ENCODE measurements at places on chromosomes 12 and 14.

GRCh38 chr14:70887737-70888499 lies 19.3 kb upstream of the PCNX1 start:
- no peak for DNase-seq

DNA sequence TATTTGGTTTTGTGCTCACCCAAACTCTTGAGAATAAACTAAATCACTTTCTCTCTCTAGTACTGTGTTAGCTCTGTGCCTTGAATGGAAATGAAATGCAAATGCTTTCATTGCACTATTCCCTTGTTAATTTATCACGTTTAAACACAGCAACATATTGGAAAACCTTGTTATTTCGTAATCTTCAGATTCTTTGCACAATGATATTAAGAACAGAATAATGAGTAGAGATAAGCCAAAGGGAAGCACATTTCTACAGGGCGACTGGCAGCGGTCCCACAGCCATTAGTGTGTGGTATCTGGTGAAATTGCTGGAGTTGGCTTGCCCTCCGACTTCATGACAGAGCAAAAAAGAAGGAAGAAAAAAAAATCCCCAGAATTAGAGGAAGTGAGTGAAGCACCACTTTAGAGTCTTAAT lies 166.1 kb upstream of the E2F7 start:
- peak; percentile 52 for DNase-seq

DNA sequence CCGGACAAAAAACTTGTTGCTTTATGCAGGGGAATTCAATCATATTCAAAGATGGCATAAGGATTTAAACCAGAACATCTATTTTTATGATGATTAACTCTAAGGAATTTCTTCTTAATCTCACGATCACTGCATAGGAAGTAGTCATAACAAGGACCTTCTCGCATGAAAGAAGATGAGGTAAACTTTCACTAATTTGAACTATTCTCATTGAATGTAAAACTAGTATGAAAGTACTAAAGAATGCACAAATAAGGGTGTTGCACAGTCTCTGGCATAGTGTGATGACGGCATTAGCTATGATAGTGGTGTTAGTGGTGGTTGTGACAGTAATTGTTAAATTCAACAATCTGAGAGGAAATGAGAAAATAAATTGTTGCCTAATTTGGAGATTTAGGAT lies 280.0 kb downstream of the SLC6A15 start:
- DNase-seq: no peak

DNA sequence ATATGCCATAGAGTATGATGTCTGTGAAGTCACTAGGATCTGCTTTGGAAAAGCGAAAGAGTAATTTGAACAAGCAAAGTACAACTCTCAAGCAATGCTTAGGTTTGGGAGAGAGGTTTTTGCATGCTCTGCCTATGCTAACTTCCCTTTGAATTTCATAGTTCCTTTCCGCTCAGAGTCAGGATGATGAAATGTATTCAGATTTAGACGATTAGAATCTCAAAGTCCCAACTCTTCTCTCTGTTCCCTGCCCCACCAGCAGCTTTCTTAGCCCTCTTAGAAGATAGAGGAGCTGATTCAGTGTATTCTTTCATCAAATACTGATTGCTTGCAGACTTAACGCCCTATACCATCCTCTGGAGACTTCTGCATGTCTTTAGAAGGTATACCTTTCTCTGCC lies 11.5 kb downstream of the RAB5B start:
- DNase-seq: no peak

DNA sequence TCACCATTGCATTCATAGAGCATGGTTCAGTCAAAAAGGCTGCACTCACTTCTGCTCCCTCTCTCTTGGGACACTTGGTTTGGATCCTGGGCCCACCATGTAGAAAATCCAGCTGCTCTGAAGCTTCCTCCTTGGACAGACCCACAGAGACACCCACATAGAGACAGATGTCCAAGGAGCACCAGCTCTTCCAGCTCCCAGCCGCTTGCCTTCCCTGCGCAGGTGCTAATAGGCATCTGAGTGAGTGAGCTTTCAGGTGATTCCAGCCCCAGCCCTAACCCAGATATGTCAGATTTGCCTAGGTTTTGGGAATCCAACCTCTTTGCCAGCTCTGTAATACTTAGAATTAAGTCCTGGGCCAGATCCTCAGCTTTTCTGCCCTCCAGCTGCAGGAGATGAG lies 38.6 kb downstream of the DLK1 start:
- no peak for DNase-seq

- DNase-seq: no peak
Observed at GRCh38 chr12:3145033-3145432, 67.9 kb downstream of the TSPAN9 start.

GRCh38 chr14:33375786-33376185 lies 437.1 kb downstream of the NPAS3 start:
- no peak for DNase-seq

- peak; percentile 13 for DNase-seq
Observed at GRCh38 chr12:124823272-124823970, 40.2 kb downstream of the SCARB1 start.

DNA sequence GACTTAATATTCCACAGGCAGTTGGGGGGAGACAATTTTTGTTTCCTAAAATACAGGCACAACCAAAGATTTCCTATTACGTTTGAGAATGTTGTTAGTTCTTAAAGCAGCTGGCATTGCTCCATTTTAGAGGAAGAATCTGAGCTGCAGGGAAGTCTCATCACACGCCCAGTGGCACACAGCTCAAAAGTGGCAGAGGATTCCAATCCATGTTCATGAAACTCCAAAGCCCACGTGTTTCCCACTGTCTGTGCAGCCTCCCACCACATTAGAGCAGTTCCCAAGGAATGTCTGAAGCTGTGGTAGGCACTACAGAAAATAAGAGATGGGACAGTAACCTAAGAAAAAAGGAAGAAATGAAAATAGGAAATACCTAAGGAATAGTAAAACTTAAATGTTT lies 6.1 kb upstream of the IL26 start:
- DNase-seq: no peak

DNA sequence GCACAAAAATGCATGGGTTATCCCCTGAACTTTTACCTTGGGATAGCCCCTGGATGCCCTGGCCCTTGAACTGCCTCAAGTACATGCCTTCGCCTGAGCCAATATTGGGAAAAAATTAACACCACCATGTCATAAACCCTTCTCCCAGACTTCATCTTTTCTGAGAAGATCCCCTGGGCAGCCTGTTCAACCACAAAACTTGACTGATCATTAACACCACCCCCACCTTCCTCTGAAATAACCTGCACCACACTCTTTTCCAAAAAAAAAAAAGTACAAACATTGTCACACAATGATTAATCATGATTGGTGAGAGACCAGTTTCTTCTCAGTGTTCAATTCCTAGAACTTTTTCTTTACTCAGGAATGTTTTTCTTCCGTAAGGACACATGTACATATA lies 217.9 kb downstream of the PAX9 start:
- no peak for DNase-seq

- DNase-seq: no peak
Observed at GRCh38 chr14:93295541-93296220, 37.2 kb downstream of the BTBD7 start.

DNA sequence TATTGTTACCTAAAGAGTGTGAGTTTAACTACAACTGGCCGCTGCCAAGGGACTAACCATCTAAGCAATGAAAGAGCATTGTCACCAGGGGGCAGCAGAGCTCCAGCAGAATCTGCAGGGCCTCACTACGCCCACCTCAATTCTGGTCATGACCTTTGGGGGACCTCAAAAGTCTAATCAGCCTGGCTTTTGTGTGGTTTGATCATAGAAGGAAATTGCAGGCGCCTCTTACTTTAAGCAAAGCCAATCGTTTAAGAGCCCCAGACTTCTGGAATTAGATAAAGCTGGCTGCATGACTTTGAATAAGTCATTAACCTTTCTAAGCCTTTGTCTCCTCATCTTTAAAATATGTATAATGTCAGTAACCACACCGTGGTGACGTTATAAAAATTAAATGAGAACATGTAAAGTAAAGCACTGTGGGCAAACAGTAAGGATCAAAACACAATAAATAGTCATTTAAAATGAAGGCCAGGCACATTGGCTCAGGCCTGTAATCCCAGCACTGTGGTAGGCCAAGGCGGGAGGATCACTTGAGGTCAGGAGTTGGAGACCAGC lies 58.6 kb downstream of the TBX3 start:
- DNase-seq: peak; percentile 35

GRCh38 chr14:88233915-88234314 lies 89.2 kb downstream of the KCNK10 start:
- DNase-seq: no peak

DNA sequence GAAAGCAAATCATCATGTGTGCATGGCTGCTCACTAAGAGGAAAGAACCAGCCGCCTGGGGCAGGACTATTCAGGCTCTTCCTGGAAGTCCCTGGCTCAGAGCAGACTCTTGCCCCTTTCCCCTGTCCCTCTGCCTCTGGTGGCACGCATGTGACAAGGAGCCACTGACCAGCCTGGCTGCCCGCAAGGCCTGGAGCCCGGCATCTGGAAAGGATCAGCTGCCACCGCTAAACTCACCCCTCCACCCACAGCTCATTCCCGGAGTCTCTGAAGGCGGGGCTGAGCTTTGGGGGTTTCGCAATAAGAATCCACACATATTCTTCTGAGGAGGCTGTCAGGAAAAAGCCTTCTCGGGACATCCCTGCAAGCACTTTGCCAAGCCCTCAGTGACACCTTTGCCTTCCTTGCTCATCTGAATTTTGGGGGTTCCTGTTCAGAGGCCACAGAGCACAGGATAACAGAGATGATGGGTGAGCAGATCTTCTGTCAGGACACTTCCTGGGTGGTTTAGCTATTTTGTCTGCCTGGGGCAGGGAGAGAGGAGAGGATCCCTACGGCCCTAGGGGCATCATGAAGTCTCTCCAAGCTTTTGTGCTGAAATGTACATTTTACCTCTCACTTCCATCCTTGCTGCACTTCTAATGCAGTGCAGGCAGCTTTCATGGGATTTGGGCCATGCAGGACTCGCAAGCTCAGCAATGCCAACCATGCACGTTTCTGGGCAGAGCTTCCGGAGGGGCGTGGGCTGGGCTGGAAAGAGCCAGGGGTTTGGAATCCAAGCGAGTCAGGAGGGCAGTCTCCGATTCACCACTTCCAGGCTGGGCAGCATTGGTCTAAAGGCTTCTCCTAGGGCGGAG lies 124.8 kb upstream of the MAP1LC3B2 start:
- DNase-seq: peak; percentile 78

GRCh38 chr14:35277179-35277578 lies 15.0 kb upstream of the PSMA6 start:
- no peak for DNase-seq

DNA sequence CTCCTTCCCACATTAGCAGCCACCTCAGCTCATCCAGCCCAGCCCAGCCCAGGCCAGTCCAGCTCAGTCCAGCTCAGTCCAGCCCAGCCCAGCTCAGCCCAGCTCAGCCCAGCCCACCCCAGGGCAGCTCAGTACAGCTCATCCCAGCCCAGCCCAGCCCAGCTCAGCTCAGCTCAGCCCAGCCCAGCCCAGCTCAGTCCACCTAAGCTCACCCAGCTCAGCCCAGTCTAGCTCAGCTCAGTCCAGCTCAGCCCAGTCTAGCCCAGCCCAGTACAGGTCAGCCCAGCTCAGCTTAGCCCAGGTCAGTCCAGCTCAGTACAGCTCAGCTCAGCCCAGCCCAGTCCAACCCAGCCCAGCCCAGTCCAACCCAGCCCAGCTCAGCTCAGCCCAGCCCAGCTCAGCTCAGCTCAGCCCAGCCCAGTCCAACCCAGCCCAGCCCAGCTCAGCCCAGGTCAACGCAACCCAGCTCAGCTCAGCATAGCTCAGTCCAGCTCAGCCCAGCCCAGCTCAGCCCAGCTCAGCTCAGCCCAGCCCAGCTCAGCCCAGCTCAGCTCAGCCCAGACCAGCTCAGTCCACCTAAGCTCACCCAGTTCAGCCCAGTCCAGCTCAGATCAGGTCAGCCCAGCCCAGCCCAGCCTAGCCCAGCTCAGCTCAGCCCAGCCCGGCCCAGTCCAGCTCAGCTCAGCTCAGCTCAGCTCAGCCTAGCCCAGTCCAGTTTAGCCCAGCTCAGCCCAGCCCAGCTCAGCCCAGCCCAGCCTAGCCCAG lies 63.0 kb downstream of the TMEM121 start:
- no peak for DNase-seq
